ENCODE measurements at places on chromosomes 5 and 9.

GRCh38 chr9:86955561-86955960, 8.3 kb upstream of the GAS1 start:
- no peak for DNase-seq
- peaks cover 4% of the 10 kb centered on the region for H3K36me3 ChIP-seq
- H3K4me3 ChIP-seq: no peak overlapping the region
- peaks cover 32% of the 10 kb centered on the region for H3K27me3 ChIP-seq
- no peak overlapping the region for H3K27ac ChIP-seq

- no peak overlapping the region for H3K4me3 ChIP-seq
- H3K27me3 ChIP-seq: peaks cover 5% of the 10 kb centered on the region
- no peak for DNase-seq
- no peak overlapping the region for H3K27ac ChIP-seq
Measured at GRCh38 chr5:168946363-168946762, 354.6 kb downstream of the SLIT3 start.

DNA sequence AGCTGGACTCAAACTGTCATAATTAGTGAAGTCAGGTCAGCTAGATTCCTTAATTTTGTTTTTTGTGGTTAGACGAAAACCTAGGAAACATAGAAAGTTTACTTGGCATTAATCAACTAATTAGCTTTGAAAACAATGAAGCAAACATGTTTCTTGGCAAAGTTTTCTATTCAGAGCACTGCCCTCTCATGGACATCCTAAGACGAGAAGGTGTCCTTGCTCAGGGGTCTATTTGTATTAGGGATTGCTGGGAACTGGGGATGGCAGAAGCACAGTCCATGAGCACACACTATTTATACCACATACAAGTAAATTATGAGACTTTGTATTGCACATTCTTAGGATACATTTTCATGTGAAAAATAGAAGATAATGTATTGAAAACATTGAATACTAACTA, 49.7 kb downstream of the POC5 start:
- H3K27me3 ChIP-seq: no peaks in the 10 kb centered on the region
- no peak overlapping the region for H3K4me3 ChIP-seq
- H3K27ac ChIP-seq: no peak overlapping the region
- no peak for DNase-seq
- peaks cover 50% of the 10 kb centered on the region for H3K4me1 ChIP-seq

DNA sequence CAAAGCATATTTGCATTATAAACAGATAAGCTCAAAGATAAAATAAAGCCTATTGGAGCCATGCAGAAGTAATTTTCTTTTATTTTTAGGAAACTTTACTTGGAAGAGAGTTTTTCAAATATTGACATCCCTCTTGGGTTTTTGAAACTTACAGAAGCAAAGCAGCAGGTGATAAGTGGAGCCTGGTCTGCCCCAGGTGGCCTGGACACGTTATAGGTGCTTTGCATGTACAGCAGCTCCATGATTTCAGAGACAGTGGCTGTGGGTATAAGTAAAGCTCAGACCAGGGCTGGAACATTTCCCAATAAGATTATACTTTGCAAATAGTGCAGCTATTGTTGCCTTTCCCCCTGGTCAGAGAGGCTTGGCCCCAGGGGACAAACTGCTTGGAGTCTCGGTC, 51.5 kb downstream of the CCDC192 start:
- peaks cover 5% of the 10 kb centered on the region for H3K4me1 ChIP-seq
- H3K4me3 ChIP-seq: no peak overlapping the region
- no peaks in the 10 kb centered on the region for H3K27me3 ChIP-seq
- H3K36me3 ChIP-seq: no peaks in the 10 kb centered on the region
- H3K27ac ChIP-seq: no peak overlapping the region

DNA sequence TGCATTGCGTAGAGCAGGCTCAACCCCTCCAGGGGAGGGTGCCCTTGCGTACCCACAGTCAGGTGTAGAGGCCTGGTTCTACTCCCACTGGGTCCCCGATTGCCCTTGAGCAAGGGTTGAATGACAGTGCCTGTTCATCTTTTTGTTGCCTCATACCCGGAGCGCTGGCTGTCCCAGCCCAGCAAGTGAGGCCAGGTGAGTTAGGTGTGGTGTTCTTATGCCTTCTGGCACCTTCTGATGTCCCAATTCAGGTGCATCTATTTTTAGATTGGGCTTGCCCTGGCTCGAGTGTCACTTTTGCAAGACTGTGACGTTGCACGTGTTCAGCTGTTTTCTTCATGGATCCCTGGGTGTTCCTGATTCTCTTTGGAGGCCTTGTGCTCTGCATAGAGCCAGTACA, 257.8 kb downstream of the GOLPH3 start:
- H3K4me1 ChIP-seq: no peaks in the 10 kb centered on the region
- H3K27ac ChIP-seq: no peak overlapping the region

DNA sequence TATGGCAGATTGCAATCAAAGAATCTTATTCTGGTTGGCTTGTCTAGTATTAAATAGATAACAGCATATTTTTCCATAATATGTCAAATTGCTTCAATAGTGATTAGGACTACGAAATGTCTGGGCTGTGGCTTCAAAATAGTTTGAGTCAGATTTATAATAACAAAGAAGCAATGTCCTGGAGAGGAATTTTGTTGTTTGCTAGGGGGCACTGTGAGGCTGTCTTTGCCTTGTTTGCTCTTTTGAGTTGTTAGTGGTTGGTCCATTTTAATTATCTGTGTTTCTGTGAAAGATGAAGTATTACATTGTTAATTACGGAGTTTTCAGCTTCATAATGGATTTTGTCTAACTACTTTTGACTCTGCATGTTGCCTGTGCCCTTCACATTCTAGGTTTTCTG, 713.6 kb downstream of the TLE4 start:
- no peaks in the 10 kb centered on the region for H3K4me1 ChIP-seq
- DNase-seq: no peak
- H3K27me3 ChIP-seq: no peaks in the 10 kb centered on the region

- H3K27me3 ChIP-seq: peaks cover 71% of the 10 kb centered on the region
- no peak overlapping the region for H3K27ac ChIP-seq
- no peaks in the 10 kb centered on the region for H3K4me1 ChIP-seq
- H3K36me3 ChIP-seq: no peaks in the 10 kb centered on the region
- H3K4me3 ChIP-seq: no peak overlapping the region
- no peak for DNase-seq
Measured at GRCh38 chr9:88821746-88822106, 169.5 kb upstream of the S1PR3 start.

DNA sequence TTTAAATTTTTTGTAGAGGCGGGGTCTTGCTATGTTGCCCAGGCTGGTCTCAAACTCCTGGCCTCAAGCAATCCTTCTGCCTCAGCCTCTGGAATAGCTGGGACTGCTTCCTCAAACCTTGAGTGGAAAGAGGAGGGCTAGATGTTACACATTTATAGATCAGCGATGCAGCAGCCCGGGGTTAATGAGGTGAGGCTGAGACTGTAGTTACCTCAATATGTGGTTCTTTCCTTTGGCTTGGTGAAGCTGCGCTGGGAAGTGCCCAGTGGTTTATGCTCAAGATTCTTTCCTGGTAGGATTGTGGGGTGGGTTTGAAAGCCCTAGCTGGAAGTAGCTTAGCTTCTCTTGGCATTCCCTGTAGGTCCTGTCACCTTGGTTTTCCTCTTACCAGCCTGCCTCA, 22.5 kb downstream of the ZNF618 start:
- no peak for DNase-seq
- no peaks in the 10 kb centered on the region for H3K27me3 ChIP-seq
- H3K27ac ChIP-seq: no peak overlapping the region

- peaks cover 32% of the 10 kb centered on the region for H3K27me3 ChIP-seq
- no peak overlapping the region for H3K4me3 ChIP-seq
- DNase-seq: no peak
- no peaks in the 10 kb centered on the region for H3K4me1 ChIP-seq
- H3K36me3 ChIP-seq: no peaks in the 10 kb centered on the region
- no peak overlapping the region for H3K27ac ChIP-seq
Measured at GRCh38 chr9:21432672-21433425, 7.4 kb upstream of the IFNA1 start.

DNA sequence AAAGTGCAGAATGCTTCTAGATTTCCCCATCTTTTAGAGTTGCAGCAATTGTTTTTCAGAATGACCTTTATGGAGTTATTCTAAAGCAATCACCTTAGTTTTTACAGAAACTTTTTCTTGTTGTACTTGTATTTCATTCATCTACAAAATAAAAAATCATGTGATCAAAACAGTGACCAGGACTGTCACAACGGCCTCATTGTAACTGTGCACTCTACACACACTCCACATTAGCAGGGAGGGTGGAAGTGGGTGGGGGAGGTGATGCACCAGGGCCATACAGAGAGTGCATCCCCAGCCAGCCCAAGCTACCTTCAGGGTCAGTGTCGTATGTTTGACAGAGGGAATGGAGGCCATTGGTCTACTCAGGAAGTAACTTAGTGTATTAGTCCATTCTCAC, 26.9 kb downstream of the EGFLAM start:
- no peak overlapping the region for H3K27ac ChIP-seq
- DNase-seq: no peak
- no peaks in the 10 kb centered on the region for H3K4me1 ChIP-seq
- no peak overlapping the region for H3K4me3 ChIP-seq
- no peaks in the 10 kb centered on the region for H3K36me3 ChIP-seq
- no peaks in the 10 kb centered on the region for H3K27me3 ChIP-seq

DNA sequence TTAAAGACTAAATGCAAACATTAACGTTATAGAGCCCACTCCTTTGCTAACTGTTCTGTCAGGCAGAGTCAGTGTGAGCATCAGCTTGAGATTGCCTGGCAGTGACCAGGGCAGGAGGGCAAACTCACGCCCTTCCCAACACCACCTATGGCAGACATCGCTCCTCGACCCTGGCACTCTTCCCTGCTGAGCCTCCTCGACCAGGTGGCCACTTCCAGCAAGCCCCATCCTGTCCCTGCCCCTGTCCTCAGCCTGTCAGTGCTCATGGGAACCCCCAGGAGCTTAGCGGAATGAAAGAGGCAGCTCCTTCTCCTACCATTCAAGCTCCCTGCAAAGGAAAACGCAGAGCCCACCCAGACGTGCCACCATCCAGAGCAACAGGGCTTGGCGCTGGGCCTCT, 42.0 kb downstream of the PRRT1B start:
- H3K36me3 ChIP-seq: peaks cover 9% of the 10 kb centered on the region
- H3K4me3 ChIP-seq: no peak overlapping the region
- no peak for DNase-seq

GRCh38 chr9:89366711-89367110, 48.4 kb downstream of the SECISBP2 start:
- H3K4me3 ChIP-seq: no peak overlapping the region
- no peaks in the 10 kb centered on the region for H3K27me3 ChIP-seq
- H3K36me3 ChIP-seq: no peaks in the 10 kb centered on the region

GRCh38 chr5:28374492-28374967, 1336.1 kb upstream of the CDH9 start:
- no peak for DNase-seq
- no peak overlapping the region for H3K27ac ChIP-seq
- H3K4me1 ChIP-seq: no peaks in the 10 kb centered on the region
- H3K27me3 ChIP-seq: no peaks in the 10 kb centered on the region
- H3K4me3 ChIP-seq: no peak overlapping the region

DNA sequence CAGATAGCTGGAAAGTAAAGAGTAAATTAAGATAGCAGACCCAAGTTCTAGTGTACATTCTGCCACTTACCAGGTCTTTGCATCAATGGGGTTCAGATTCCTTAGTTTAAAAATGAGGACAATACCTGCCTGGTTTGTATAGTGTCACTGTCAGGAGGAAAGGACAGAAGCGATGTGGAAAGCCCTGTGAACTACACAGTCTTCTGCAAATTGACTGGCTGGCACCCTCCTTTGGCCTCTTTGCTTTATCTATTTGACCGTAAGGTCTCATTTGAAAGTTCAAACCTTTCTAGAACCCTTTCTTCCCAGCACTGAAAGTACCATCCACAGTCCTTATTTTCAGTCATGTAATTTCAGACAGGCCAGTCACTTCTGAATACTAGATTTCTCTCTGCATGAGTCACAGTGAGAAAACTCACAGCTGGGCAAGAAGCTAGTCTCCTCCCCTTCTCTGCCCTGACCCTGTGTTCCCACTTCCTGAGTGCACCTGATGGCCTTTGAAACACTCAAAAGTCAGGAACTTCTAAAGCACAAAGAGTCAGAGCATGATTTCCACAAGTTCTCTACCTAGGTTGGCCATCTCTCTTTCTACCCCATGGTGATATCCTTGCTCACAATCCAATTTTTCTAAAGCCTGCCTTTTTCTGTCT, 91.3 kb upstream of the RASEF start:
- no peak overlapping the region for H3K27ac ChIP-seq
- no peaks in the 10 kb centered on the region for H3K27me3 ChIP-seq
- peaks cover 5% of the 10 kb centered on the region for H3K4me1 ChIP-seq
- no peak for DNase-seq
- H3K4me3 ChIP-seq: no peak overlapping the region

- peaks cover 1% of the 10 kb centered on the region for H3K36me3 ChIP-seq
- H3K27ac ChIP-seq: no peak overlapping the region
- H3K4me1 ChIP-seq: no peaks in the 10 kb centered on the region
- H3K4me3 ChIP-seq: no peak overlapping the region
- no peaks in the 10 kb centered on the region for H3K27me3 ChIP-seq
Measured at GRCh38 chr5:38944282-38944681, 98.5 kb downstream of the OSMR start.

- H3K4me3 ChIP-seq: no peak overlapping the region
- no peak overlapping the region for H3K27ac ChIP-seq
- H3K4me1 ChIP-seq: no peaks in the 10 kb centered on the region
- DNase-seq: no peak
- no peaks in the 10 kb centered on the region for H3K36me3 ChIP-seq
Measured at GRCh38 chr5:53934151-53934820, 373.8 kb downstream of the NDUFS4 start.

- no peak overlapping the region for H3K27ac ChIP-seq
- no peak for DNase-seq
- no peaks in the 10 kb centered on the region for H3K36me3 ChIP-seq
- peaks cover 16% of the 10 kb centered on the region for H3K4me1 ChIP-seq
- H3K27me3 ChIP-seq: peaks cover 7% of the 10 kb centered on the region
- H3K4me3 ChIP-seq: no peak overlapping the region
Measured at GRCh38 chr5:143807401-143807800, 4.6 kb upstream of the HMHB1 start.

- H3K27ac ChIP-seq: no peak overlapping the region
- no peaks in the 10 kb centered on the region for H3K36me3 ChIP-seq
- no peaks in the 10 kb centered on the region for H3K4me1 ChIP-seq
- H3K27me3 ChIP-seq: peaks cover 18% of the 10 kb centered on the region
- H3K4me3 ChIP-seq: no peak overlapping the region
Measured at GRCh38 chr9:98429613-98430012, 174.2 kb upstream of the TBC1D2 start.

GRCh38 chr5:10534561-10535530, 29.0 kb upstream of the ANKRD33B start:
- no peak overlapping the region for H3K27ac ChIP-seq
- no peak overlapping the region for H3K4me3 ChIP-seq
- no peaks in the 10 kb centered on the region for H3K36me3 ChIP-seq
- no peak for DNase-seq
- peaks cover 18% of the 10 kb centered on the region for H3K4me1 ChIP-seq
- peaks cover 44% of the 10 kb centered on the region for H3K27me3 ChIP-seq

GRCh38 chr9:84975926-84976325, 306.4 kb downstream of the NTRK2 start:
- no peaks in the 10 kb centered on the region for H3K4me1 ChIP-seq
- H3K4me3 ChIP-seq: no peak overlapping the region
- no peak for DNase-seq
- H3K36me3 ChIP-seq: no peaks in the 10 kb centered on the region
- peaks cover 17% of the 10 kb centered on the region for H3K27me3 ChIP-seq
